ENCODE measurements at places on chromosomes 7 and 10.

GRCh38 chr7:43824963-43825362, 44.4 kb downstream of the MRPS24 start:
- DNase-seq, result no peak

DNA sequence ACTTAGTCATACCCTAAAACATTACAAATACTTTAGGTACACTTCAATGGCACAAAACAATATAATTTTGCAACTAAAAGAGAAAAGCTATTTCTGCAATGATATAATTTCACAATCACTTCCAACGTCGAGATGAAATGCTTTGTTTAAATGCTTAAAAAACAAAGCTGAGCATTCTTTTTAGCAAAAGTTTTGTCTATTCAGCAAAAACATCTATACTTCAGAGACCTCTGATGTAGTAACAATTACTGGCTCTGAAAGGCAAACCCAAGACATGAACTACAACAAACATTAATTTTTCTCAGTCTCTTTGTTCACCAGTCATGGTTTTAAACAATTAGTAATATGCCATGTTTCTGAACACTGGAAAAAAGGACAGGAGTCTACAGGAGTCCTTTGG, 16.4 kb downstream of the OAT start:
- no peak for DNase-seq

- no peak for DNase-seq
These were observed 14.0 kb downstream of the TMEM130 start for GRCh38 chr7:98855610-98856422.

GRCh38 chr7:2151237-2151636, 81.5 kb downstream of the MAD1L1 start:
- DNase-seq, result no peak

DNA sequence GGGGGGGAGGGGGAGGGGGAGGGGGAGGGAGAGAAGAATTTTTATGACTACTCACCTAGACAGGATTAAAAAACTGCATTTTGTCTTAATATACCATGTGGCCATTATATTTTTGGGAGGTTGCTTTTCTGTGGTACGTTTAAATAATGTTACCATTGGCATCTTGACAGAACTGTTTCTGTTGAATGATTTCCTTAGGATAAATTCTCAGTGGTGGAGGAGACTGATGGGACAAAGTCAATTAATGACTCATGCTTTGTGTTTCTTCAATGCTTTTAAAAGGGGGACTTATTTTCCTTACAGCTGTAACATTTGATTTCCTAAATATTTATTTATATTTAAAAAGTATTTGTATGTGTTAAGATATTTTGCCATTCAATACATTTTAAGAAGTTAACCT, 13.7 kb downstream of the AGR2 start:
- no peak for DNase-seq

DNA sequence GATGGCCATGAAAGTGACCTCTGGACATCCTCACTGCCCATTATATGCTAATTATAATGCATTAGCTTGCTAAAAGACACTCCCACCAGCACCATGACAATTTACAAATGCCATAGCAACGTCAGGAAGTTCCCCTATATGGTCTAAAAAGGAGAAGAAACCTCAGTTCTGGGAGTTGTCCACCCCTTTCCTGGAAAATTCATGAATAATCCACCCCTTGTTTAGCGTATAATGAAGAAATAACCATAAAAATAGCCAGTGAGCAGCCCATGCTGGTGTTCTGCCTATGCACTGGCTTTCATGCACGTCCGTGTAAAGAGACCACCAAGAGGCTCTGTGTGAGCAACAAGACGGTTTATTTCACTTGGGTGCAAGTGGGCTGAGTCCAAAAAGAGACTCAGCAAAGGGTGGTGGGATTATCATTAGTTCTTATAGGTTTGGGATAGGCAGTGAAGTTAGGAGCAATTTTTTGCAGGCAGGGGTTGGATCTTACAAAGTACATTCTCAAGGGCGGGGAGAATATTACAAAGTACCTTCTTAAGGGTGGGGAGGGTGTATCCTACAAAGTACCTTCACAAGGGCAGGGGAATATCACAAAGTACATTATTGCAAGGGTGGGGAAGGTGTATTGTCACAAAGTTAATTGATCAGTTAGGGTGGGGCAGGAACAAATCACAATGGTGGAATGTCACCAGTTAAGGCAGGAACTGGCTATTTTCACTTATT, 45.6 kb downstream of the LBX1 start:
- DNase-seq, result no peak

GRCh38 chr7:37782166-37782565, 66.2 kb upstream of the NME8 start:
- no peak for DNase-seq

GRCh38 chr7:55120501-55121198, 101.8 kb downstream of the EGFR start:
- DNase-seq, result no peak

DNA sequence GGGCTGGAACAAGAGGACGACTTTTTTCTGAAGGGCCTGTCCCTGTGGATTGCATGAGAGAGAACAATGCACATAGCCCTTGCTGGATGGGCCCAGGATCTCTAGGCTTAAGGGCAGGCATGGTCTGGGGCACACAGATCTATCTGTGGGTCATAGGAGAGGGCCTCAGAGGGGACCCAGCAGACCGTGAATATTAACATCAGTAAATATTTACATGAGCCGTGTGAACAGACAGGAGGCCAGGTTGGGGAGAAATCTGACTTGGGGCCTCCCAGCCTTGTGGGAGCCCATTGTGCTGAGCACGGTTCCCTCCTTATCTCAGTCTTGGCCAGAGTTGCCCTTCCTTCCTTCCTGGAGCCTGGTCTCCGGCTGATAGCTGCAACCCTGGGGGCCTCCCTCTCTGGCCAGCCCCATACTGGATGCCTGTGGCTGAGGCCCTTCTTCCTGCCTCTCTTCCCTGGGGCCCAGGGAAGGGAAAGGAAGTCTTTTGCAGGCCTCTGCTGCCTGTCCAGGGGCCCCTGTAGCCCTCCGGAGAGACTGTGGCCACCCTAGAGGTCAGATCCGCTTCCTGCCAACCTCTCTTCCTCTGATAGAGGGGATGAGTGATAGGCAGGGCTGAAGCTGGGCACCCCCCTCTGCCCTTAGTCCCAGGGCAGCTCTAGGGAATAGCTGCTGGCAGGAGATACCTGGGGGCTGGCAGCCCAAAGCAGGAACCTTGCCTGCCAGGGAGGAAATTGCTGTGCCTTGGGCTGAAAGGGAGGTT, 44.5 kb upstream of the TRIM8 start:
- DNase-seq, result no peak

DNA sequence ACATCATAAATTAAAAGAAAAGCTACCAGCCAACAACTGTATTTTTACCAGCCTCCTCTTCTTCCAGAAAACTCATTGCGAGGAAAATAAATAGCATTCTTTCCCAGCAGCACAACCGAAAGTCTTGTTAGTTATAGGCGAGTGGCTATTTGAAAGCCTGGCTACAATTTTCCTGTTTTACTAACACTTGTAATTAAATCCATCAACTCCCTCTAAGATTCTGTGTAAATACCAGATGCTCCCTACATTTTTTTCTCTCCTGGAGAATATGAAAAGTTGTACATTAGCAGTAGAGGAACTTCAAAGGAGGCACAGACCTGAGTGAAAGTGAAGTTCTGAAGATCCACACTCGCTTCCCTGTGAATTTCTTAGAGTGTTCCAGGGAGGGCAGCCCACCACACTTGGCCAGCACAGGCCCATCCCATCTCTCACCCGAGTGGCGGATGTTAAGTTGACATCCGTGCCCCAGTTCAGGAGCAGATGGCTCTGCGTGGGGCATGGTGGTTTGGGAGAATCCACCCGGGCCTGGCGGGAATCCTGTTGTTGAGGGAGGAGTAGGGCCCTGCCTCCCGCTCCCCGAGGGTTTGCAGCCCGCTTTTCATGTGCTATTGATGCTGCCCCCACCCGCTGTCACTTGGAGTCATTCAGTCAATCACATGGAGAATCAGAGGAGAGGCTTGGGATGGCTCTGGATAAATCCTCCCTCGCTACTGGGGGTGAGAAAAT, 451.0 kb upstream of the GALNT17 start:
- DNase-seq, result no peak

DNA sequence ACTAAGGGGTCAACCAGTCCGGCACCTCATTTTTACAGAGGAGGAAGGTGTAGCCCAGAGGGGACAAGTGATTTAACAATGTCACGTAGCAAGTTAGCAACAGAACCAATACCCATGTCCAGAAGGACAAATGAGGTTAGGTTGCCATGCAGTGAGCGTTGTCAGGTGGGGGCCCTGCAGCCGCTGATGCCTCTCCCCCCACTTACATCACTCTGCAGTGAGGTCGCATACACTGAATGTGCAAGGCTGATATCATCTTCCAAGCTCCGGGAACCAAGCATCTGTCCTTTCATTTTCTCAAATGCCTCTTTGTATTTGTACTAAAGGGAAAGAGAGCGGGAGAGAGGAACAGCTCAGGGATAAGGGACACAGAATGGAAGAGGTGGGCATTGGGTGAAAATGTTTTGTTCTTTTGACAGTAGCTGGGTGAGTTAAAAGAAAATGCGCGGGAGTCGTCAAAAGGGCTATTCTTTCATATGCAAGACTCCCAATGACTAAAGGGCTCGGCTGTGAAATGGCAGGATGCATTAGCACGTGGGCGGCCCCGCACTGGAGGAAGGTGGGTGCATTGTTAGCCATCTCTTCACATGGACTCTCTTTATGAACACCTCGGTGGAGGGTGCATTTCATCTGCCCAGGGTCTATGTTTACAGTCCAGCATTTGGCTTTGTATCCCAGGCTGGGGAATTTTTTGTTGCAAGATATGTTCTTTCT, 49.7 kb downstream of the NRAP start:
- DNase-seq, result no peak

DNA sequence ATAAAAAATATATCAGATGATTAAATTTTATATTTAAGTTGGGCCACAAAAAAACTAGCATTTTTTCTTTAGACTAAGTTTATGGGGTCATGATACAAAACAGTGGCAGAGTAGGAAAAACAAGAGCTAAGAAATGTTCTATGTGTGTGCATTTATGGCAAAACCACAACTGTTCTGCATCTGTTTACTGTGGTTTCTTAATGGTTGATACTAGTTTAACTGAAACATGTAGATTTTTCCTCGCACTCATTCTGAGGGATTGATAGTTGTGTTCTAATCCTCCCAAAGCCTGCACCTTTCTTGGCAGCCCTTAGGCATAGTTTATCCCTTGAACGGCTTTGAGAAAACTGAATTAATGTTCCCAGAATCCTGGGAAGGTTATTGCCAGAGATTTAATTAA, 66.6 kb upstream of the PHYHIPL start:
- DNase-seq, result no peak

DNA sequence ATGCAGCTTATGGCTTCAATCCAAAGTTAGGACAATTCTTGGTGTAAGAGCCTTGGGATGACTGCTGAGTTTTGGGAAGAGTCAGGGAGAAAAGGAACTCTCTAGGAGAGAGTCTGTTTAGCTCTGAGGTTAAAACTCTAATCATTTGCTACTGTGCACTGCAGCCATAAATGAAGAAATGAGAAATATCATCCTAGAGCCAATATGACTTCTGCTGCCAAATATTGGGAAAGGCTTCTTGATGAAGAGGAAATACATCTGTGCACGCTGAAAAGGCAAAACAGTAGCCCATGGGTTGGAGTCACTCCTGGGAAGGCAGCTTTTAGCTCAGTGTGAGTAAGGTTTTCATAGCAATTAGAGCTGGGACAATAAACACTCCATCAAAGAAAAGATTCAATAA, 308.8 kb downstream of the SFMBT2 start:
- DNase-seq, result no peak

DNA sequence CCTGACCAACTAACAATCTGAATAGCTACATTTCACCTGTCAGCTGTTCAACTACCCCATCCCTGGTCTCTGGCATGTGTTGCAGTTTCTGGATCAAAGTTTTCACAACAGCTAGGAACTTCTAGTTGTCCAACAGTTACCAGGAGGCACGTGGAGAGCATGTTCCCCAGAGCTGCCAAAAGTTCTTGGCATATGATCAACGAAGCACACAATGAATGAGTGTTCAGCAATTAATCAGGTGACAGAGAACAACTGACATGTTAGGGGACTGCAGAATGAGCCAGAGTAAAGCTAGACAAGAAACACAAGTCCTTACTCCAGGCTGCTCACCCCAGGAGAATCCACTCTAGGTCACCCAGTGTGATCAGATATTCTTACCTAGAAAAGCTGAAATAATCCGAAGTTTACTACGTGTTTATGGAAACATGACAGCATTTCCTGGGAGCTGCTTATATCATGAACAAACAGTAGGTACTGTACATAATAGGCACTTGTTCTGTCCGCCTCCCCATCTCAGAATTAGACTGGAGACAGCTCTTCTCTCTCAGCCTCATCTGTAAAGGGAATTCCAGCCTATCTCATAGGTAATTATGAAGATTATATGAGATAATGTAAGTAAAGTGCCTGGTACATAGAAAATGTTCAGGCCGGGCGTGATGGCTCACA, 50.6 kb downstream of the ZNF438 start:
- no peak for DNase-seq

- DNase-seq, result no peak
These were observed 39.0 kb downstream of the HTR5A start for GRCh38 chr7:155109121-155109520.

DNA sequence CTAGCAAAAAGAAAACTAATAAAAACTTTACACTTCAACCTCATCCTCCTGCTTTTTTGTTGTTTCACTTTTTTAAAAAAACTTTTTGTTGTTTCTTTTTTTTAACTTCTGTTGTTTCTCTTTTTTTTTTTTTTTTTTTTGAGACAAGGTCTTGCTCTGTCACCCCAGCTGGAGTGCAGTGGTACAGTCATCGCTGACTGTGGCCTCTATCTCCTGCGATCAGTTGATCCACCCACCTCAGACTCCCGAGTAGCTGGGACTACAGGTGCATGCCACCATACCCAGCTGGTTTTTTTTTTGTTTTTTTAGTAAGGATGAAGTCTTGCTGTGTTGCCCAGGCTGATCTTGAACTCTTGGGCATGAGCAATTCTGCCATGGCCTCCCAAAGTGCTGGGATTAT, 58.0 kb upstream of the HELLS start:
- no peak for DNase-seq

DNA sequence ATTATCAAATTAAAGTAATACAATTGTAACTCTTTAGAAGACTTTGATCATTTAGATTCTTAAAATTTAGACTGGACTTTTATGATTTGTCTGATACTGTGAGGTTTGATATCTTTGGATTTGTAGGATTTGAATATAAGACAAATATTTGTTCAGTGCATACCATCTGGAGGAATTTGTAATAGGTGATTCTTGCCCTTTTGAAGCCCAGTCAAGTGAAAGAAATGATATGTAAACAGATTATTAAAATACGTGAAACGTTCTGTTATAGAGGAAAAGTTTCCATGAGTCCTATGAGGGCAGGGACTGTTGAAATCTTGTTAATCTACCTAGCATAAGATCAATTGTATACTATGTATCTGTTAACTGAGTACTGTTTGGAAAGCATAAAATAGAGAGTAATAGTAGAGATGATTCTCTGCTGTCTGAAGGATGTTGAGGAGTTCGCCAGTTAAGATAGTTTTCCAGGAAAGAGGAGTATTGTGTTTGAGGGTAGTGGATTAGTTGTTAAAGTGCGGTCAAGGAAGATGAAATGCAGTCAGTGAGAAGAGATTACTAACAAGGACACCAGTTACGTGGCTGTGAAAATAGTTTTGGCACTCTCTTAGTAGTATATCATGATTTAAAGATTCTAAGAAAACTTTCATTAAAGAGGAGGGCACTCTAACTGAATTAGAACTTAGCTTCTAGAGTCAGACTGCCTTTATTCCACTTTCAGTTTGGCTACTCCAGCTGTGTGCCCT, 14.4 kb downstream of the PDCD4 start:
- no peak for DNase-seq

All from activated B cell treated with CpG ODN at 0.5 μM for 24 hours (primary cell).